Hematopoietic multipotent progenitor cell (in vitro differentiated cells): ENCODE measurements at places on chromosomes 4 and X.

DNA sequence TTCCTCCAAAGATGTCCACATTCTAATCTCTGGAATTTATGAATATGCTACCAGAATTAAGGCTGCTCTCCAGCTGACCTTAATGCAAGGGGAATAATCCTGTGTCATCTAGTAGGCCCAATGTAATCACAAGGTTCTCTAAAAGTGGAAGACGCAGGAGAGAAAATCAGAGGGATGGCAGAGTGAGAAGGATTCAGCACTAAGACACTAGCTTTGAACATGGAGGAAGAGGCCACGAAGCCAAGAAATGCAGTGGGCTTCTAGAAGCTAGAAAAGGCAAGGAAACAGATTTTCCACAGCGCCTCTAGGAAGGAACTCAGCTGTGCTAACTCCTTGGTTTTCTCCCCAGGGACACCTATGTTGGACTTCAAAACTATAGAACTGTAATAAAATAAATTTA lies 240.7 kb upstream of the TRAM1L1 start:
- no peak for DNase-seq

- DNase-seq: no peak
Measured at GRCh38 chrX:130212371-130212770, 40.6 kb downstream of the RAB33A start.

DNA sequence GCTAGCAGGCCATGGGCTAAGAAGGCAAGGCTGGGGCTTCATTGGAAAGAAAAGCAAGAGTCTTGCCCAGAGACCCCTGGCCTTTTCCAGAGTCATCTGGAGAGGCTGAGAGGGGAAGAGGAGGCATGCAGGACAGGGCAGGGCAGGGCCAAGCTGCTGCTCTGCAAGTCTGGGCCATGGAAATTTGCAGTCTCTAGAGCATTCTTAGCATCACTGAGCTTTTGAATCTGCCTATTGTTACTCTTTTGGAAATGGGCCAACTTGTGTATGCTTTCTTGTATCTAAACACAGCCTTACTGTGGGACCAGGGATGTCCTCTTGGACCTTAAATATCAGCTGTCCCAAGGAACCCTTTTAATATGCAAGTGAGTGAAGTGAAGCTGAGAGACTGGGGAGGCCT lies 560.5 kb downstream of the MID1IP1 start:
- no peak for DNase-seq

GRCh38 chrX:47146121-47146935 lies 1.3 kb downstream of the RBM10 start:
- DNase-seq: no peak

GRCh38 chrX:135981668-135982067 lies 3.6 kb upstream of the SLC9A6 start:
- no peak for DNase-seq

GRCh38 chr4:174154215-174154854 lies 129.1 kb downstream of the FBXO8 start:
- DNase-seq: no peak

DNA sequence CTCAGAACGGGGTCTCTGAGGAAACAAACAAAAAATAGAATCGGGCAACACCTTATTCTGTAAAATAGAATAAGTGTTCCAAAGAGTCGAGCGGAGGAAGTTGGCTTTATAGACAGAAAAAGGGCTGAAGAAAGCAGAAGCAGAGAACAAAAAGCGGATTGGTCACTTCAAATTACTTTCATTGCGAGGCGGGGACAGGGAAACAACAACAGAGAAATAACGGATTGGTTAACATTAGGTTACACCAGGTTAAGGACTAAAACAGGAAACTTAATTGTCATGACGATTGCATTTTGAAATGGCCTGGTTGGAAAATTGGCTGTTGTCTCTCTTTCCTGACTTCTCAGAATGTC lies 433 bp upstream of the COQ2 start:
- peak; percentile 76 for DNase-seq

DNA sequence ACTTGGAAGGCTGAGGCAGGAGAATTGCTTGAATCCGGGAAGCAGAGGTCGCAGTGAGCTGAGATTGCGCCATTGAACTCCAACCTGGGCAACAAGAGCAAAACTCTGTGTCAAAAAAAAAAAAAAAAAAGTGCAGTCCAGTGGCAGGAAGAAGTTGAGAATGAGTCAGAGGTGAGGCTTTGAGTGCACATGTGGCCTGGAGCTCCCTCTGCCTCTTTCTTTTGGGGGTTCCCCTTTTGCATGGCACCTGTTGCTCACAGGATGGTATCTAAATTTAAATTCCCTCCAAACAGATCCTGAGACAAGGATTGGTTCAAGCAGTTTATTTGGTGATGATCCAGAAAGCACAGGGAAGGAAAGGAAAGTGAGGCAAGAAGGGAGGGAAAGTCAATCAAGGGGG lies 151.4 kb upstream of the STX18 start:
- peak; percentile 22 for DNase-seq

DNA sequence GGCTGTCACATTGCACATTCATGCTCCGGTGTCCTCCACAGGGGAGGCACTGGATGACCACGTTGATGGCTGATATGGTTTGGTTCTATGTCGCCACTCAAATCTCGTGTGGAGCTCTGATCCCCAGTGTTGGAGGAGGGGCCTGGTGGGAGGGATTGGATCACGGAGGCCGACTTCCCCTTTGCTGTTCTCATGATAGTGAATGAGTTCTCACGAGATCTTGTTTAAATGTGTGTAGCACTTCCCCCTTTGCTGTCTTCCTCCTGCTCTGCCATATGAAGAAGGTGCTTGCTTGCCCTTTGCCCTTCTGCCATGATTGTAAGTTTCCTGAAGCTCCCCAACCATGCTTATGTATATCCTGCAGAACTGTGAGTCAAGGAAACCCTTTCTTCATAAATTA lies 22.3 kb upstream of the NAT8L start:
- no peak for DNase-seq

GRCh38 chrX:131779306-131779705 lies 235.4 kb downstream of the OR13H1 start:
- DNase-seq: no peak

- no peak for DNase-seq
Measured at GRCh38 chr4:66609014-66609413, 936.3 kb downstream of the CENPC start.

DNA sequence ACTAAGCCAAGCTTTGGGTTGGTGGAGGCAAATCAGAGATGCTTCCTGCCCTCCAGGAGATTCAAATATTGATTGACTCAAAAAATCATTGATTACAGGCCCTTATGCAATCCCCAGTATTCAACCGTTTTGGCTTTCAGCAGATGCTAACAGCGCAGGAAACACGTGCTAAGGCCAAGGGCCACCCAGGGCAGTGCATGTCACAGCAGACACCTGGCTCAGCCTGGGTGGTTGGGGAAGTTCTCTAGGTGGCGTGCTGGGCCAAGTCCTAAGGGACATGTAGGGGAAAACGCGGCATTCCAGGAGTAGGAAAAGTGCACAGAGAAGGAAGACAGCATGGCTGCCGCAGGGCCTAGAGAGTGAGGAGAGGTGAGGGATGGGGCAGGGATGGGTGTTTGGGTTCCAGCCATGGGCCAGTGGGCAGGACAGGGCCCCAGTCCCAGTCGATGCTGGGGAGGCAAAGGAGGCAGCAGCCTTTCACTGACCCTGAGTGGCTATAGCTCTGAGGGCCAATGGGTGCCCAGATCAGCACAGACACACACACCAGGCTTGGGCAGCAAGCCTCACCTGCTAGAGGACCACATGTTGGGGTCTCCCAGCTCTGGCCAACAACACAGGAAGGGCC lies 239.1 kb downstream of the EVC2 start:
- no peak for DNase-seq

GRCh38 chr4:139245590-139245989 lies 34.4 kb downstream of the MGARP start:
- DNase-seq: no peak

DNA sequence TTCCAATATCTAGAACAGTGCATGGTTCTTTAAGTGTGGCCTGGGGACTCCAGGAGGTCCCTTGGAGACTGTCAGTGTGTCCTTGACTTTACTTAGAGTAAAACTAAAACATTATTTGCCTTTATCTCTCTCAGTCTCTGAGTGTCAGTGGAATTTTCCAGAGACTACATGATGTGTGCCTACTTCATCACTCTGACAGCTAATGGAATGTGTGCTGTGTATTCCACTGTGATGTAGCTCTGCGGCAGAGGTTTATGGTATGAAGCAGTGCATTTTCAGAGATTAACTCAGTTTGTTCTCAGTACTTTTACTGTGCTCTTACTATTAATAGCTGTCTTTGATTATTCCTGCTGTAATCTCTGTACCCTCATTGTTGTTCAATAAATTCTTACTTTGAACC lies 85.6 kb downstream of the MANBA start:
- DNase-seq: no peak

DNA sequence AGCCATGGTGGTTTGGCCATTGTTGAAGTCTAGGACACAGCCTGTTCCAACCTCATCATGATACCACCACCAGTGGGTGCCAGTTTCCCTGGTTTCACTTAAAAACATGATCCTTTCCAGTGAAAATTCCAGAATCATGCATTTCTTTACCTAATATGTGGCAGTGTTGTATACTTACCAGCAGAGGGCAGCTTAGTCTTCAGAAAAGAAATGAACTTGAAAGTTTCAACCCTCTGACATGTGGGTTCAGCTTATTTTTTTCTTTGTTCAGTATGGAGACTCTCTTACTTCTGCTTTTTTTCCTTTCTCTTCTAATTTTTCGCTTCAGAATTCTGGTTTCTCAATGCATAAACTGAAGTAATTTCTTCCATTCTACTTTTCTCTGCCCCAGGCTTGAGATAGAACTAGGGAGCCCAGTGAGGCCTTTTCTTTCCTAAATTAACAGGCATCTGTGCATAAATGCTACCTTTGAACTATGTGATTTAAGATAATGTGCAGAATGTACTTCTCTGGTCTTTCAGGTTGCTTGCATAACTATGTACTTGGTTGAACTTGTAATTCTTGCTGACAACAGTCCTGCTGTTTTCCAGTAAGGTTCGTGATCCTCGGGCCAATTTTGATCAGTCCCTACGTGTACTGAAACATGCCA lies 10.7 kb downstream of the LIAS start:
- peak; percentile 78 for DNase-seq

GRCh38 chr4:15295421-15296162 lies 132.2 kb upstream of the C1QTNF7 start:
- no peak for DNase-seq

- no peak for DNase-seq
Measured at GRCh38 chr4:160514126-160514525, 1411.2 kb downstream of the RAPGEF2 start.

GRCh38 chrX:42739741-42740140 lies 38.2 kb downstream of the PPP1R2C start:
- peak; percentile 59 for DNase-seq

DNA sequence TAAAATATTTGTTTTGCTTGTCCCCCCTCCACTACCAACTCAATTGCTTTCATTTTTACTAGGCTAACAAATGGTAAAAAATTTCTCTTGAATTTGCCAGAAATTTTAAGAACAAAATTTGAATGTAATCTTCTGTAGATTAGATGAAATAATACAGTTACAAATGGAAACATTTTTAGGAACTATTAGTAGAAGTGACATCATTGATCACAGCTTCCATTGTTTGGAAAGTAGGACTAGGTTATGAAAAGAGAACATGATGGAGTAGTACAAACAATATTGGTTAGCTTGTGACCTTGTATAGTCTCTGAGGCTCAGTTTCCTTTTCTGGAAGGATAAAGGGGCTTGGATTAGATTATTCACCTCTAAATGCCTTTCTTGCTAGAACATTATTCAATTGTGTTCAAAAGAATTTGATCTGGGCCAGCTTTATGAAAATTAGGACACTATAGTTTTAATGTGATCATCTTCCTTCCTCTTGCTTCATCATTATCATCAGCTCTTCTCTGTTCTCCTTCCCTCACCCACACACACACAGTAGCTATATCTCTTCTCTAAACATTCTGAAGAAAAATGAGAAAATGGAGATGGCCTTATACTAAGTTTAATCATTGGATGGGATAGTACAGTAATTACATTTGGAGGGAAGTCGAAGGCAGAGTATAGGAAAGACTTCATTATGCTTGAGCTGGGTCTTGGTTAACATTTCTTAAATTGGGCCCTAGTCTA lies 9.9 kb downstream of the MTMR1 start:
- no peak for DNase-seq
